Activated effector memory CD4-positive, alpha-beta T cell treated with anti-CD3 and anti-CD28 coated beads, Interleukin-2, amount 50 U/mL, for 16 hours (primary cell): ENCODE measurements at places on chromosomes 2 and 18.

DNA sequence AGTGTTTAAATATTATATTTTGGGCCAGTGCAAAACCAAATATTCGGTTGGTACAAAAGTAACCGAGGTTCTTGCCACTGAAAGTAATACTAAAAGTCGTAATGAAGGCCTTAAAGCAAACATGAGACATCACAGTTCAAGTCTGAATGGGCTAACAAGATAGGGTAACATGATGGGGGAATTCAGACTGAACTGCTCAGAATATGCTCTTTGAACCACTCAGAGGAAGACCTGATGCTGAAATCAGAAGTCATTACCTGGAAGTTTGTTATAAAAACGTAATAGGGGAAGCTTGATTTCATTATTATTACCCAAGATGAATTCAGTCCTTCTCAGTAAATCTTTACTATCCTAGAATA is 26.6 kb downstream of the CDKL4 start:
- DNase-seq, result no peak

DNA sequence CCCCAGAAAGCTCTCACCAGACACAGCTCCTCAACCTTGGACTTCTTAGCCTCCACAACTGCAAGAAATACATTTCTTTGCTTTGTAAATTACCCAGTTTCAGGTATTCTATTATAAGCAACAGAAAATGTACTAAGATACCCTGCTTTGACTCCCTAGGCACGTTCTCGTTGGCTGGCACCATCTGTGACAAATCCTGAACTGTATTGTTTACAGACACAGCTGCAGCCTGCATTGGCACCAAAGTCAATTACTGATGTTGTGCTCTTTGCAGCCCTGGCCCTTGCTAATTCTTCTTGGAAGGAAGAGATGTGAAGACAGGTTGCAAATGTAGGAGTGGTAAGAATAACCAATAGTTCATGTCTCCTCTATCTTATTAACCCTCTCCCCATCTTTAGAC is 72.7 kb upstream of the FAM136A start:
- DNase-seq, result no peak

DNA sequence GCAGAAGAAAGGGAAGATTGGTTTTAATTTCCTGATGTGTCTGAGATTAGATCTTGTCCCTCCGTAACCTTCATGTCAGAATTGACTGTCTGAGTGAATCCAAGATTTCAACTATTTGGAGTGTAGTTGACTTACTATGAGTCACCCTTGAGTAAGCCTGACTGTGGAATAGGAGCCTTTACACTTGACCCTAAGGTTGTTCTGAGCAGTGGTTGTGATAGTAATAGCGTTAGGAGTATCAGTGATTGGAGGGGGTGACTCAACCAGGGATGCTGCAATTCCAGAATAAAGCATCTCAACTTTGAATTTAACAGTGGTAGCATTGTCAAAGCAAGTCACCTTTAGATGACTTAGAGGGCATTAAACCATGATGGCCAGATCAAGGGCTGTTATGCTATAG is 979.5 kb upstream of the FAM98A start:
- no peak for DNase-seq

- DNase-seq, result no peak
Observed at GRCh38 chr2:216260629-216261028, 111.7 kb downstream of the MARCHF4 start.

DNA sequence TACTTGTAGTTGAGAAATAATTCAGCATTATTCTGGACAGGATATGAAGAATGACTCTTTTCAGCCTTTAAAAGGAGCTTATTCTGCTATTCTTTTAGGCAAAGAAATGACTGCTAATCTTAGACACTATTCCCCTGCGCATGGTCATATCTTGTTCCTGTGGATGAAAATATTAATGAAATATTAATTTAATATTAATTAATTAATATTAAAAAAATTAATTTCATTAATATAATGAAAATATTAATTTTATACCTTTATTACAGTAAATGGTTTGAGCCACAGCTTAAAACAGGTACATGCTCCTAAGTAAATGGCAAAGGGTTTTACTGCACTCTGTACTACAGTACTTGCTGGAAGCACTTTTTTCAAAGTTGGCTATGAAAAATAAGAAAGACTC is 890.1 kb upstream of the PIK3C3 start:
- no peak for DNase-seq

DNA sequence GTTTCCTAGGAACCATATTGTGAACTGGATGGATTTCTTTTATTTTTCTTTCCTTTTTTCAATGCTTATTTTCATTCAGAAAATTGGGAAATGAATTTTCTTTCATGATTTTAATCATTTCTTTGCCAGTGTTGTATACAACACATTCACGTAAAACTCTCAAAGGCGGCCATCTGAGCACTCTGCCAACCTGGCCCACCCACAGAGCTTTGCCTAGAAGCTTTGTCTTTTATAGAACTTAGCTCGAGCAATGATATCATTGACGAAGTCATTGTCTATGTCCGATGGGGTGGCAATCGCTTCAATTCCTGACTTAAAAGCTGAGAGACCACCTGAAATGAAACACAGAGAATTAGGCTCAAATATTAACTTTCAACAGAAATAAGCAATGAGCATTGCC is 13.3 kb downstream of the LYG2 start:
- no peak for DNase-seq

DNA sequence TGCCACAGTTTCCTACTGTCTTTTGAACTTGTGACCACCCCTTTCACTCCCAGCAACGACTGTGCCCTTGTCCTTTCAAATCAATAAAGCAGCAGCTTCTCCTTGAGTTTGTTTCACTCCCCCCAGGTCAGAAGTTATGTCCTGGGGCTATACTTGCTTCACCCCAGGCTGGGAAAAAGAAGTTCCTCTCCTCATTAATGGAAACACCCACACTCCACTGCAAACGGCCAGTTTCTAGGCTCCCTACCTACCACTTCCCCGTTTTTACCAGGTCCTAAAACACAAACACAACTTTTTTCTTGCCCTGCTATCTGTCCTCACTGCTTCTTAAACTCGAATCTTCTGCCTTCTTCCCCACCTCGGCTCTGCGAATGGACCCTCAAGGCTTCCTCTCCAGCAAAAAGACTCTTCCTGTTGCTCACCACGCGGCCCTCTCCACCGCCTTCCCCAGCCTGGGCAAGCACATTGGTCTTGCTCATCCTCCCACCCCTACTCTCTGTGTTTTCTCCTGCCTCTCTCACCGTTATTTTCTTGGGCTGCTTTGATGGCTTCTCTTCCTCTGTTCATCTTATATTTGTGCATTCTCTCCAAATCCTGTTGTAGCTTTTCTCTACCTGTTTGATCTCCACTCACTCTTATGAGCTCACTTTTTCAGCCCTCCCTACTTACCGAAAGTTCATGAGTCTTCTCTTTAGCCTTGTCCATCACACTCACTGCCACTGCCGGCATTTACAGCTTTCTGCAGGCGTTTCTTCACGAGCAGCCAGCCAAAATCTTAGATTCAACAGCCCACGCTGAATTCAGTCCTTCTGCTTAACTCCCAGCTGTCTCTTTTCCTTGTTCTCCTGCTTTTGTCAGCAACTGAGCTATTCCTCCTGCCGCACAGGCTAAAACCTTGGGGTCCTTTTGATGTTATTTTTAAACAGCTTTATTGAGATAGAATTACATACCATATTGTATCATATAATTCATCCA is 7.0 kb upstream of the SP5 start:
- DNase-seq, result no peak

DNA sequence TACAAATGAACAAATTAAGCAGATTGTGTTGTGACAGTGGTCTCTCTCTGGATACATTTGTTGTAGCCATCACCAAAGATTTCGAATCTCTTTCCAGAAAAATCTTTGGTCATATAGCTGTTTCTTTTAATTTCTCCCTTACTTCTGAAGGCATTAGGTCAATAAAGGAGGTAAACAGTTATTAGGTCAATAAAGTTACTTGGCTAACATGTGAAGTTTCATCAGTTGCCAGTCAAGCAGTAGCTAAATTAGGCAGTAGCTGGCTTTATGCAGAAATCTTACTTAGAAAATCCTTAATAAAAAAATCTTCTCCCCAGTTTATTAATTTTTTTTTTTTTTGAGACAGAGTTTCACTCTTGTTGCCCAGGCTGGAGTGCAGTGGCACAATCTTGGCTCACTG is 115.5 kb downstream of the MBD5 start:
- DNase-seq, result no peak

DNA sequence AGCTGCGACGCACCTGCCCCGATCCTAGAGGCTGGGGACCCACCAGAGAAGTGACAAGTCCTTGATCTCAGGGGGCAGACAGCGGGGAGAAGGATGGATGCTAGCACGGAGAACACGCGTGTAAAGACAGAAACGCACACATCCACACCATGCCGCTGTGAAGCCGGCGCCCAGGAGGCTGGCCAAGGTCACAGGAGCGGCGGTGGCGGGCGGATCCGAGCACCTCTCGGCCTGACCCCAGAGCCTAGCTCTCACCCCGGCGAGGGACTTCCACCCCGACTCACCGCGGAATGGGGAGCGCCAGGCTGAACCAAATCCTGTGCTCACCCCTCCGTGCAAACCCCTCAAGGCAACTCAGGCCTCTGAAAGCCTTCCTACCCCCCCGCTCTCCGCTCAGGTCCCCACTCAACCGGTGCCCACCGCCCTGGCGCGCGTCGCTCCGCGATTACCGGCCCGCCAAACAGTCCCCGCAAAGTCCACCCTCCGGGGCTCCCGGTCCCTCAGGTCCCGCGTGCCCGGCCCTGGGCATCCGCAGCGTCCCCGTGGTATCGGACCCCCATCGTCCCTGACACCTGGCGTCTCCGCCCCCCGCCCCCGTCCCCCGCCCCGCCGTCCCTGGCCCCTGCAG is 460 bp upstream of the LRRFIP1 start:
- no peak for DNase-seq

DNA sequence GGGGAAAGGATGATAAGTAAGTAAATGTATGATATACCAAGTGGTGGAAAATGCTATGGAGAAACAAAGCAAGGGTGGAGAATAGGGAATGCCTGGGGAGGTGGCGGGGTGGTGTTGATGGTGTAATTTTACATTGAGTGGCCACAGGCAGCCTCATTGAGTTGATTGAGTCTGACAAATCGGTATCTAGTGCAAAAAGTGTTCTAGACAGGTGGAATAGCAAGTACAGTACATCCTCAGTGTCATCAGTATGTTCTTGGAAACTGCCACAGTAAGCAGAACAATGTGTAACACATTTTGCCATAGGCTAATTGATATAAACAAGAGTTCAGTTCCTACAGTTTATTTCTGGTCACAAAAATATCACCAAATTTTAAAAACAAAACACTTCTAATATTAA is 46.4 kb downstream of the UGP2 start:
- no peak for DNase-seq

GRCh38 chr2:108612153-108612513 is 77.9 kb downstream of the LIMS1 start:
- DNase-seq, result peak; percentile 77

- DNase-seq, result no peak
Observed at GRCh38 chr2:128754246-128754724, 435.6 kb upstream of the HS6ST1 start.

DNA sequence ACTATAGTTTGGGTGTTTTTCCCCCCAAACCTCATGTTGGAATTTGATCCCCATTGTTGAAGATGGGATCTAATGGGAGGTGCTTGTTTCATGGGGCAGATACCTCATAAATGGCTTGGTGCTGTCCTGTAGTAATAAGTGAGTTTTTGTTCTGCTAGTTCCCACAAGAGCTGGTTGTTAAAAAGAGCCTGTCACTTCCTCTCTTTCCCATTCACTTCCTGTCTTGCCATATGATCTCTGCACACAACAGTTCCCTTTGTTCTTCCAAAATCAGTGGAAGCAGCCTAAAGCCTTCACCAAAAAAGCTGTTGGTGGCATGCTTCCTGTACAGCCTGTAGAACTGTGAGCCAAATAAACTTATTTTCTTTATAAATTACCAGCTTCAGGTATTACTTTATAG is 768.2 kb upstream of the VRK2 start:
- DNase-seq, result no peak

DNA sequence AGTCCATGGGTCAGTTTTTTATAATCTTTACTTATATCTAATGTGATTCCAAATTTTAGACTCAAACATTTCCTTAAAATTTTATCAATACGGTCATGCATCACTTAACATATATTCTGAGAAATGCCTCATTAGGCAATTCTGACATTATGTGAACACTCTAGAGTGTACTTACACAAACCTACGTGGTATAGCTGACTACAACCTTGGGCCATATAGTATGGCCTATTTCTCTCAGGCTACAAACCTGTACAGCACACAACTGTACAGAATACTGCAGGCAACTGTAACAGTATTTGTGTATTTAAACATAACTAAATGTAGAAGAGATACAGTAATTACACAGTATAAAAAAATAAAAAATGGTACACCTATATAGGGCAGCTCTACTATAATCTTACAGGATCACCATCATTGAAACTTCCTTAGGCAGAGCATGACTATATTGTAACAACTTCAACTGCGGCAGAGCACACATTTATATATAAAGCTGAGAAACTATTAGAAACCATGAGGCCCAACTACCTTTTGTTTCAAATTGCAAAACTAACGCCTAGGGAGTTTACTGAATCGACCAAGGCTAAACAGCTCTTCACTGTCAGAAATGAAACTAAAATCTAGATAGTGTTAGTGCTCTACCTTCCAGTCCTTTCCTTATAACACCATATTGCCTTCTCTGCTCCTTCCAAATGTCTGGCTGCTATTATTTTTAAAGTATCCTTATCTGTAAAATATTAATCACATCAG is 6.9 kb downstream of the YES1 start:
- DNase-seq, result no peak

DNA sequence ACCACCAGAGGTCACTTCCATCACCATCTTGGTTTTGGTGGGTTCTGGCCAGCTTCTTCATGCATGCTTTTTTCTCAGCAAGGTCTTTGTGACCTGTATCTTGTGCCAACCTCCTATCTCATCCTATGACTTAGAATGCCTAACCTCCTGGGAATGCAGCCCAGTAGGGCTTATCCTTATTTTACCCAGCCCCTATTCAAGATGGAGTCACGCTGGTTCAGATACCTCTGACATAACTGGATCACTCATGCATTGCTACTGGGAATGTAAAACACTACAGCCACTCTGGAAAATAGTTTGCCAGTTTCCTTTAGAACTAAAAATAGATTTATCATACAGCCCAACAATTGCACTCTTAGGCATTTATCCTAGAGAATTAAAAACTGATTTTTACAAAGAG is 219.2 kb downstream of the IRS1 start:
- no peak for DNase-seq

GRCh38 chr2:26924731-26925099 is 45.7 kb upstream of the MAPRE3 start:
- DNase-seq, result no peak

- DNase-seq, result no peak
Observed at GRCh38 chr2:139918982-139919381, 1138.8 kb upstream of the NXPH2 start.

GRCh38 chr2:111618978-111619902 is 264.8 kb downstream of the ANAPC1 start:
- DNase-seq, result no peak

DNA sequence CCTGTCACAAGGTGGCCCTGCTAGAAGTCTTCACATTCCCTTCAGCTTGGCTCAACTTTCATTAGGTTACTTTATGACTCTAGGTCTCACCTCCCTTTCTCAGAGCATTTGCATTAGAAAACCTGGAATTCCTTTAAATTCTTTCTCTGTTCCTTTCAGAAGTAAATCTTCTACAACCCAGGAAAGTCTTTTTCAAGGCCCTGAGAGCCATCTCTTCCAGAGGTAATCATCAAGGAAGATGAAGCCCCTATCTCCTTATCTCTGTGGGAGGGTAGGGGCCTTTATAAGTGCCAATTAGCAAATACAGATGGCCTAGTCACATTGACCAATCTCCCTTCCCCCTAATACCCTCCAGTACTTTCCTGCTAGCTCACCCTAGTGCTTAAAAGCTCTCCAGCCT is 848.0 kb upstream of the FAM98A start:
- no peak for DNase-seq
